Hematopoietic multipotent progenitor cell treated with erythropoietin and hydrocortisone succinate and interleukin-3 and kit ligand, for 4 days (in vitro differentiated cells): ENCODE measurements at places on chromosomes 12 and 14.

DNA sequence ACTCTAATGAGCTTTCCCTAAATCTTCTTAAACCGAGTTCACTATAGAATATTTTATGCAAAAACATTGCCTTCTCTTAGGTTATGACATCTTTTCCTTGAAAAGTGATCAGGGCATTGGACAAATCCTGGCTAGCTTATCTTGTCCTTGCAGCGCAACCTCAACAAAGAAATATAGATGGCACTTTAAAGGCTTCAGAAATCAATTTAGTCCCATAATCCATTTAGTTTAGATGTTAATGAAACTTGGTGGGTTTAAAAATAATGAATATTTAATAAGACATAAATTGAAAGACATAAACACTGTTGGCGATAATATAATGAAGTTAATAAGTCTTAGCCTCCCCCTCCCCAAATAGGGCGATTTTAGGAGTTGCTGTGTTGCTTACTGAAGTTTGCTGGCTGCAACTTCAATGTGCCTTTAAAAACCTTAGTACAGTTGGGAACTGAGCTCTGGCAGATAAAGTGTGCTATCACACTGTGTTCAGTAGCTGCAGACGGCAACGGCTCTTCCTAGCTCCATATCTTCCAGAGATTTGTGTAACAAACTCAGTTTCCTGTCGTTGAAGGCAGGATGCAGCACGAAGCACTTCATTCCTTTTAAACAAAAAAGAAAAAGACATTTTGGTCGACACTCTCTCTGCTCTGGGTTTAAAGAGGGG is 19.5 kb downstream of the PLXNC1 start:
- DNase-seq: peak; percentile 87

- DNase-seq: no peak
Observed at GRCh38 chr14:79483477-79484388, 727.6 kb downstream of the DIO2 start.

GRCh38 chr14:67526676-67527459 is 6.2 kb upstream of the PLEKHH1 start:
- DNase-seq: peak; percentile 72

- no peak for DNase-seq
Observed at GRCh38 chr12:14699923-14700322, 3.5 kb upstream of the GUCY2C start.

- DNase-seq: no peak
Observed at GRCh38 chr12:92085040-92085735, 60.5 kb downstream of the BTG1 start.

DNA sequence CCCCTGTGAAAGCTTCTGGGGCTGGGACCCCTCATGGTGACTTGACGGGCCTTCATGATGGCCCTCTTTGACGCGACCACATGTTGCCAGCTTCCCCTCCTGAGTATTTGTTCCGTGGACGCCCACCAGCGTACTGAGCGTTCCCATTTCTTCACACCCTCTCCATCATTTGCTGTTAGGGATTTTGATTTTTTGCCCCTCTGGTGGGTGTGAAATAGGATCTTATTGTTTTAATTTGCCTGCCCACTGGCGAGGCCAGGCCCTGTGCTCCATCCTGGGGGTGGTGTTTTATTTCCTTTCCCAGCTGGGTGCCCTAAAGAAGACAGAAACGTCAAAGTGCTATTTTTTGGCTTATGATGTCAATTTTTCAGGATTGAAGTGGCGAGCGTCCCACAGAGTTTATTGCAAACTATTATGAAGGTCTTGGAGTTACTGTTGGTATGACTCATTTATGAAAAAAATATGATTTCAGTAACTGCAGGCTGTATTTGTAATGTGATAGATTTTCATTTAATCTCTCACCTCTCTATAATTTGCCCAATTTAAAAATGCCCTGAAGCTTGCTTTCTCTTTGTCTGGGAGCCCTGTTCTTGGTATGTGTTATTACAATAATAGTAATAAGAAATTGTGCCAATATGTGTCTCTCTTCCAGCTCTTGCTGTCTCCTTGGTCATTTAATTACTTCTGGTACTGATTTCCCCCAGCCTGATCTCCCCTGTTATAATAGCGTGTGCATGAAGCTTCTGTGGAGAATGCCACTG is 99.6 kb downstream of the SLC25A47 start:
- no peak for DNase-seq

GRCh38 chr14:105867961-105868599 is 341.7 kb downstream of the TMEM121 start:
- no peak for DNase-seq

GRCh38 chr12:121087467-121088194 is 45.0 kb upstream of the P2RX7 start:
- DNase-seq: peak; percentile 4

GRCh38 chr14:95504135-95505029 is 12.1 kb downstream of the SYNE3 start:
- DNase-seq: no peak

GRCh38 chr14:96176275-96176674 is 28.4 kb upstream of the BDKRB2 start:
- DNase-seq: no peak

DNA sequence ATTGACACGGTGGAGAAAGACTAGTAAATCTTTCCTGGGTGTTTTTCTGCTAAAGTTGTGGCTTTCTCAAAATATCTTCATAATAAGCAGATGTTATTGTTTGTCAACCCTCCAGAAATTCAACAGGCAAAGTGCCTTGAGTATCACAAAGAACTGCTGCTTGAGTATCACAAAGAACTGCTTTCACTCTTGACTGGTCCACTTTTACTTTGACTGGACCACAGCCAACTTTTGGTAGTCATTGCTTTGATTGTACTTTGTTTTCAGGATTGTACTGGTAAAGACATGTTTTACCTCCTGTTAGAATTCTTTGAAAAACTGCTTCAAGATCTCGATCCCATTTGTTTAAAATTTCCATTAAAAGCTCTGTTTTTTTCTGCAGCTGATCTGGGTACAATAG is 62.6 kb downstream of the PDZRN4 start:
- DNase-seq: no peak

- no peak for DNase-seq
Observed at GRCh38 chr12:109356577-109356976, 8.9 kb downstream of the MYO1H start.

- no peak for DNase-seq
Observed at GRCh38 chr12:114767084-114767760, 83.2 kb upstream of the TBX3 start.

- peak; percentile 65 for DNase-seq
Observed at GRCh38 chr12:45268672-45269411, 52.9 kb downstream of the ANO6 start.

GRCh38 chr14:74956280-74957072 is 1.1 kb upstream of the PGF start:
- no peak for DNase-seq

- no peak for DNase-seq
Observed at GRCh38 chr14:85198001-85198400, 331.9 kb upstream of the FLRT2 start.

- DNase-seq: peak; percentile 93
Observed at GRCh38 chr12:121795034-121795968, 1.8 kb upstream of the RHOF start.

GRCh38 chr12:74043343-74043742 is 494.3 kb upstream of the ATXN7L3B start:
- no peak for DNase-seq

- peak; percentile 1 for DNase-seq
Observed at GRCh38 chr14:101405171-101405883, 156.0 kb upstream of the DIO3 start.

DNA sequence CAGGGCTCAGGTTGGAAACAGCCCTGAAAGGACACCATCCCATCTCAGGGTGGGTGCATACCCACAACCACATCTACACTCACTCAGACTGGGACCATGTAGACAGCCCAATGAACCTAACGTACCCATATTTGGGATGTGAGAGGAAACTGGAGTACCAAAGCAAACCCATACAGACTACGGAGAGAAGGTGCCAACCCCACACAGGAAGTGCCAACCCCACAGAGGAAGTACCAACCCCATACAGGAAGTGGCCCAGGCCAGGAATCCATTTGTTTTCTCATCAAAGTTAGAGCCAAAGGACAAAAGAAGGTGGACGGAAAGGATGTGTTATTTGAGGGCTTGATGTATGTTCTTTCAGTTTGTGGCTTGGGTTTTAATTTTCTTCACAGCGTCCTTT is 19.5 kb upstream of the SPIC start:
- DNase-seq: peak; percentile 52

DNA sequence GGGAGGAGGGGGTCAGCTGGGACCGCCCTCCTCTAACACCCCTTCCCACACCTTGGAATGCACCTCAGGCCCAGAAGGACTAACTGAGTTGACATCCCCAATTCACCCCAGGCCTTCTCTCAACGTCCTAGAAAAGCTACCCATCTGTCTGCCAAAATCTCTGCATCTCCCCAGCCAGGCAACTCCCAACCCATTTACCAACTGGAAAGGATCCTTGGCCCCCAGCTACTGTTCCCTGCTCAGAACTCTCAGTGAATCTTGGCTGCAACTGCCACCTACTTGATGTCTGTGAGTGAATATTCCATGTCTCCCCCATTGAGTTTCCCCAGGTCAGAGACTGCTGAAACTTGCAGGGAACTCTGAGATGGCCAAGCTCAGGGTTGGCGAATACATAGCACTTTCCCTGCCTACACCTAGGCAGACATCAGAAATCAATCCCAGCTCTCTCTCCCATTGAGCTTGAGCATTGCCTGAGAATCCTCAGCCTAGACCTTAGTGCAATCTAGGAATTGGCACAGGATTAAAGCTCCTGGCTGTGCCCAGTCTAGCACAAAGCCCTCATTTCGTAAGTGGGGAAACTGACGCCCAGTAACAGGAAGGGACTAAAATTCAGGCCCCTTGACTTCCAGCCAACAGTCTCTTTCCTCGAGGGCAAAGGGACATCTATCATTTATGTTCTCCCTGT is 71.9 kb upstream of the NCOR2 start:
- no peak for DNase-seq

DNA sequence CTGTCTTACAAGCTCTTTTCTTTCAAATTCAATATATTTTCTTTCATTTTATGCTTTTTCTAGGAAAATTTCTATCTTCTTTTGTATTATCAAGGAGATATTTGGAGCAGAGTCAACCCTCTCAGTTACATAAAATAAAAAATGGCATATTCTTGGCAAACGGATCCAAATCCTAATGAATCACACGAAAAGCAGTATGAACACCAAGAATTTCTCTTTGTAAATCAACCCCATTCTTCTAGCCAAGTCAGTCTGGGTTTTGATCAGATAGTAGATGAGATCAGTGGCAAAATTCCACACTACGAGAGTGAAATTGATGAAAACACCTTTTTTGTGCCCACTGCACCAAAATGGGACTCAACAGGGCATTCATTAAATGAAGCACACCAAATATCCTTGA is 20.6 kb downstream of the PIK3C2G start:
- DNase-seq: no peak

DNA sequence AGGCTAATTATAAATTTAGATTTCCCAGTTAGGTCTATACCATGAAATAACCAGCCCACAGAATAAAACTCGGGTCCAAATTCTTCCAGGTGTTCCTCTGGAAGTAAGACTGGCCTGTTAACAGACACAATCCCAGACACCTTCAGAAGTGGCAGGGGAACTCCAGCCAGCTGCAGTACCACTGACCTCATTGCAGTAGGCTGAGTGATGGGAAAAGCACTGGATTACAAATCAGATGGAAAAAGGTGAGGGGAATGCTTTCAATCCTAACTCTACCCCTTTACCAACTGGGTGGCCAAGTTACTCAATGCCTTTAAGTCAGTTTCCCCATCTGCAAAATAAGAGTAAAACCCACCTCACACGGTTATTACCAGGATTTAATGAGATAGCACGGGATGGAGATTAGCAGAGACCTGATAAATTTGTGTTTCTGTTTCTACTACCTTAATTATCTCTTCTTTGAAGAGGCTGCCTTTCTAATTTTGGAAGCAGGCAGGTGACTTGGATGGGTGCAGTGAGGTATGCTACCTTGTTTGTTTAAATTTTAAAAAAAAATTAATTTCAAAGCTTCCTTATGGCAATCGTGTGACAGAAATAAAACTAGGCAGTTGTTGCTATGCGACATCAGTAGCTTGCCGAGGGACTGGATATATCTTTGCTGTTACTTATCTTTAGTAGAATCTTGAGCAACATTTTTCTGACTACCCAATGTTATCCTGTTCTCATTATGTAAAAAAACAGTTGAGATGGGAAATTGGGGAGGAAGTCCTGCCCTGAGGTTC is 167.3 kb upstream of the GRIN2B start:
- no peak for DNase-seq

DNA sequence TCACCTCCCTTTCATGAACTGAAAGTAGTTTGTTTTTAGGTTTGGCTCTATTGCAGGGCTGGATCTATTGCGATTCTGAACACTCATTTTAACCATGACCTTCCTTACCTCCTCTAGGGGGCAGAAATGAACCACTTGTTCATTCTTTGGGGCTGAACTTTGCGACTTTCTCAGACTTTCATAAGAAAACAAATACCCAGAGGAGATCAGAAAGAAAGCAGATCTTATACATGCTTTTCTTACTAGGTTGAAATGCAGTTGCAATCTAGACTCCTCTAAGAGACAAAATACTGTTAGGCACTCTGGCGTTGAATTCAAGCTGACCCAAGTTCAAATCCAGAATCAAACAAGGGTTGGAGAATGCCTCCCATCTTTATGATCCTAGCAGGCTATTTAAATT is 32.6 kb upstream of the PLEKHG3 start:
- DNase-seq: peak; percentile 90

GRCh38 chr12:40864891-40865290 is 172.7 kb downstream of the CNTN1 start:
- DNase-seq: no peak

DNA sequence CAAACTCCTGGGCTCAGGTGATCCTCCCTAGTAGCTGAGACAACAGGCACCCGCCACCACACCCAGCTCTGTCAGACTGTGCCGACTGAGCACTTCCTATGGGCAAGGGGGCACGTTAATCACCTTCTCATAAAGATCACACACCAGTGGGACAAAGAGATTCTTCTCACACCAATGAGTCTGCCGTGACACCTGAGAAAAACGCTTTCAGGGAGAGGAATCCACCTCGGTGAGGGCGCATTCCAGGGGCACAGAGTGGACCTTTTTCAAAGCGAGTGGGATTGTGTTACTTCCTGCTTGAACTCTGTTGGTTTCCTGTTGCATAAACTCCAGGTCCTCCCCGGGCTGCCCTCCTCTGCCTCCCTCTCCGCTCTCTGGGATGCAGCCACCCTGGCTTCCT is 17.5 kb upstream of the SCARB1 start:
- peak; percentile 37 for DNase-seq

DNA sequence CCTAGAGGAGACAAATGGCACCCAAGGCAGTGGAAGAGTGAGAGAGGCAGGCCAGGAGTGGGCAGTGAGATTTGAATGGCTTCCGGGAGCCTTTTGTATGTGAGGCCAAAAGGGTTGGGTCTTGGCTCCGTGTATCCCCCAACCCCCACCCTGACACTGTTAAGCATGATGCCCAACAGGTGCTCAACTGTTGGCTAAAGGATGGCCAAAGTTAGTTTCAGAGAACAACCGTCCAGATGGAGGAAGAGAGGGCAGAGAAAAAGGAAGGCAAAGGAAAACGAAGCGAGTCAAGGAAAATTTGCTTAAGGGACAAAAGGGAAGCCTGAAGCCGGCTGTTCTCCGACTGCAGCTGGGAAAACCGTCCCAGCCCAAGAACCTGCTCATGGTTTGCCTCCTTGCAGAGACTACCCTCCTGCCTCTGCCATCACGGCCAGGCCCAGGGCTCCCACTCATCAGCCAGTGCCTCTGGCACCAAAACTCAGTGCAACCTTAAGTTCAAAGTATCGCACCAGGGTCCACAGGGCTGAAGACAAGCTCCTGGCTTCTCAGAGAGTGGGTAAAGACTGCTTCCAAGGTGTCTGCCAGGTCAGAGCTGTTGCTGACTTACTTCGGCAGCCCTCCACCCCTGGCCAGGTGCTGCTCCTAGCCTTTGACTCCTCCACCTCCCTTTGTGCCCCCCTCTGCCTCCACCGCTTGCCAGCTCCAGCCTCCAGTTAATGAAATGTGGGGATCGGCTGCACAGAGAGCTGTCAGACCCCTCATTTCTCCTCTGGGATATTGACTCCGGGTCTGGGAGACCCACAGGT is 4.2 kb upstream of the C1QL4 start:
- no peak for DNase-seq
